ENCODE measurements at places on chromosomes 4 and X. TPM values are rescaled to one million over a fixed set of nuclear protein-coding genes. Genes with fewer than 3 reads are reported as not detected.
A peak's percentile ranks its signal among the peaks of the same experiment; 100 is the strongest.

HEPH gene
- total RNA-seq = 2.2 TPM

DNA sequence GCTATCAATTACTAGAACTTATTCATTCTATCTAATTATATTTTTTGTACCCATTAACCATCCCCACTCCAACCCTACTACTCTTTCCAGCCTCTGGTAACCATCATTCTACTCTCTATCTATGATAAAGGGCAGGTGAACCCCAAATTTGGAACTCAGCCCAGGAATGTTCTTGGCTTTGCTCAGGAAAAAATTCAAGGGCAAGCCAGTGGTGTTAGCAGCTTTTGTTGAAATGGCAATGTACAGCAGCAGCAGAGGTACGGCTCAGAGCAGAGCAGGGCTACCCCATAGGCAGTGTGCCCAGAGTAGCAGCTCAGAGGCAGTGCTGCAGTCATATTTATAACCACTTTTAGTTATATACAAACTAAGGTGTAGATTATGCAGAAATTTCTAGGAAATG lies 138.2 kb downstream of the RNF150 start:
- H3K27ac ChIP-seq = no peak overlapping the region
- H3K4me3 ChIP-seq = no peak overlapping the region
- H3K36me3 ChIP-seq = peaks cover 4% of the 10 kb centered on the region
- peaks cover 2% of the 10 kb centered on the region for H3K4me1 ChIP-seq

DNA sequence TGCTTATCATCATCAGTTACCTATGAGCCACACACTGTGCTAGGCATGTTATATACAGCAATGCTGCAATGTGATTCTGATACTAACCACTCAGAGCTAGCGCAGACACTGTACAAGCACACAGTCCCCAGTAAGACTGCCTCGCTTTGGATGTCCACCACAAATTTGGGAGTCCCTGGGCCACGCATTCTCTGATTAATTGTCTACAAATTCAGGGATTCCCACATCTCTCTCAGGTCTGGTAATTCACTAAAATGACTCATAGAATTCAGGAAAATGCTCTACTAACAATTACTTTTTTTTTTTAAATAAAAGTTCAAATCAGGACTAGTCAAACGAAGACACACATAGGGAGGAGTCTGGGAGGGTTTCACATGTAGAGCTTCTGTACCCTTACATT lies 652.1 kb upstream of the AADAT start:
- no peak for DNase-seq
- no peak overlapping the region for H3K4me3 ChIP-seq
- peaks cover 2% of the 10 kb centered on the region for H3K27me3 ChIP-seq
- peaks cover 16% of the 10 kb centered on the region for H3K4me1 ChIP-seq
- peaks cover 9% of the 10 kb centered on the region for H3K36me3 ChIP-seq

- H3K4me3 ChIP-seq = peak overlapping the region; percentile 90
- no peak for DNase-seq
- H3K27me3 ChIP-seq = peaks cover 6% of the 10 kb centered on the region
- peak overlapping the region; percentile 97 for H3K27ac ChIP-seq
- peaks cover 28% of the 10 kb centered on the region for H3K4me1 ChIP-seq
These were observed 72.8 kb downstream of the PRSS12 start for GRCh38 chr4:118279920-118280432.

- no peak overlapping the region for H3K27ac ChIP-seq
- H3K27me3 ChIP-seq = no peaks in the 10 kb centered on the region
- no peaks in the 10 kb centered on the region for H3K4me1 ChIP-seq
- DNase-seq = no peak
These were observed 10.8 kb downstream of the NOX1 start for GRCh38 chrX:100863326-100863864.

DNA sequence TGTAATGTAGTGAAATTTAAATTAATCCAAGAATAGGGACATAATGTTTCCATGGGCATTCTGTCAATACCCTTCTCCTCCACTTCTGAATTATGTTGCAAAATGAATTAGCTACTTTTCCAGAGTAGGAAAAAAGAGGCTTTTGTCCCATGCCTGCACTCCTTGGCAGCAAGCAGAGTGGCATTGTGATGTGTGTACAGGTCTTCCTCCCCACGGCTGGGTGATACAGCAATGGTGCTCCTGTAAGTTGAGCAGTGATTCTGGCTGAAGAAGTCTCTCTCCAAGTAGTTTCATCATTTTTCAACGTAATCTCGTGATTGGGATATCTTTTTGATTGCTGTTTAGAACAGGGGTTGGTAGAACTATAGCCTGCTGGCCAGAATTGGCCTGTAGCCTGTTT lies 59.9 kb downstream of the KIT start:
- H3K27ac ChIP-seq = no peak overlapping the region
- DNase-seq = no peak
- no peaks in the 10 kb centered on the region for H3K36me3 ChIP-seq
- no peaks in the 10 kb centered on the region for H3K27me3 ChIP-seq

GRCh38 chr4:44965435-44966095 lies 239.2 kb upstream of the GNPDA2 start:
- DNase-seq = no peak
- peaks cover 7% of the 10 kb centered on the region for H3K36me3 ChIP-seq
- H3K27me3 ChIP-seq = no peaks in the 10 kb centered on the region
- H3K4me1 ChIP-seq = peaks cover 4% of the 10 kb centered on the region

DNA sequence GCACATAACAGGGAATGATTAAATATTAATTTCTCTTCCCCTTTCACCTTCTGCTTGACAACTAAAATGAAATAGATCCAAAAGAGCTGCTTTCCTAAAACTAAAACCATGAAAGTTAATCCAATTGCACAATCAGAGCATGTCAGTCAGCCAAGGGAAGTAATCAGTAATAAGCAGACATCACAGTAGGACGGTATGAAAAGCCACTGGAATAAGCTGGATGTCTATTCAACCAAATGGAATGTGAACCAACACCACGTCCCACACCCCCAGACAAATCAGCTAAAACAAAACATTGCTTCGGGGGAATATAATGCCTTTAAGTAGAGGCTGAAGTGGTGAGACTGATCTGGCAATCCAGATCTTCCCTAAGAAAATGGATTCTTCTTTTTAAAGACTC lies 859.4 kb upstream of the FTHL17 start:
- H3K27ac ChIP-seq = no peak overlapping the region
- no peak overlapping the region for H3K4me3 ChIP-seq
- no peaks in the 10 kb centered on the region for H3K36me3 ChIP-seq
- DNase-seq = no peak
- no peaks in the 10 kb centered on the region for H3K27me3 ChIP-seq
- no peaks in the 10 kb centered on the region for H3K4me1 ChIP-seq

DNA sequence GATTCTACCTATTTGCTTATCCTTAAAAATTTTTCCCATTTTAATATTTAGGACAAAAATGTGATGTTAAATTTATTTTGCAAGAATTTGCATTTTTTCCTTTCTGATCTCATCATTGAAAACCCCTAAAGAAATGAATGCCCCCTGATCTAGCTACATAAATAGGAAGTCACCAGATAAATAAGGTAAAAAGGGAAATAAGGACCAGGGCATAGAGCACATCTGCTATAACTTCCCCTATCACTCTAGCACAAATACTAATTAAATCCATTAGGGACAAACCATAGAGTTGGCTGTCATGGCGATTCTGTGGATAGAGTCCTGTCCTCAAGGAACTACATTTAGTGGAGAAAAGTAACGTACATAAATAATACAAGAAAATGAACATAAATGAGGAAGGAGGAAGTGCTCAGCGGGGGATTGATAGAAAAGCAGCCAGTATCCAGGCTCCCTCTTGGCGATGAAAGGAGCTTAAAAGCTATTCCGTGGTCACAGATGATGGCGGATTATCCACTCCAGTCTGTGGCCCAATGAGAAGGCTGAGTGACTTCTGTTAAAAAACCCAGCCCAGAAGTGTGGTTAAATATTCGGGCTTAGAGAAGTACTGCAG lies 76.9 kb upstream of the RPL34 start:
- H3K4me3 ChIP-seq = no peak overlapping the region
- H3K27me3 ChIP-seq = no peaks in the 10 kb centered on the region
- no peak for DNase-seq
- no peak overlapping the region for H3K27ac ChIP-seq
- H3K4me1 ChIP-seq = no peaks in the 10 kb centered on the region

DNA sequence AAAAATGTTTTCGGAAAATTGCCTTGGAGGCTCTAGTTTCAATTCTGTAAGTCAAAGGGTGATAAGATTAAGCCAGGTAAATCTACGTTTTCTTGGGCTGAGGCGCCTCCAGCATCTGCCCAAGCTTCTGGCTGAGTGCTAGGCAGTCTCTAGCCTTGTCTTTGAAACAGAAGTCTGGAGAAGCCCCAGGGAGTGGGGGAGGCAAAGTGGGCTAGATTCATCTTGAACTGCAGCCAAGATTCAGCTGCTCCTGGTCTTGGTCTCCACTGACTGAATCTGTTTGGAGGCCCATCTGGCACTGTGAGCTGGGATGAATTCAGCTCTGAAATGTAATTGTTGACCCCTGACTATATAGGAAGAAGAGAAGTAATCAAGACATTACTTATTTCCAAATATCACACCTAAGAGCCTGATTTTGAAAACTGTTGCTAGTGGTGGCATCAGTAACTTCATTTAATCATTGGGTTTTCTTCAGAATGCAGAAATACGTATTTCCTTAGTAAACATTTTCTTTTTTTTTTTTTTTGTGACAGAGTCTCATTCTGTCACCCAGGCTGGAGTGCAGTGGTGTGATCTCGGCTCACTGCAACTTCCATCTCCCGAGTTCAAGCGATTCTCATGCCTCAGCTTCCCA lies 187.3 kb upstream of the LEF1 start:
- no peak overlapping the region for H3K27ac ChIP-seq
- H3K27me3 ChIP-seq = no peaks in the 10 kb centered on the region
- H3K4me3 ChIP-seq = no peak overlapping the region
- no peak for DNase-seq

ARX gene
- total RNA-seq = 0.98 TPM
